Ascending aorta (tissue), 2 donors: ENCODE measurements at places on chromosomes 1 and 21.

DNA sequence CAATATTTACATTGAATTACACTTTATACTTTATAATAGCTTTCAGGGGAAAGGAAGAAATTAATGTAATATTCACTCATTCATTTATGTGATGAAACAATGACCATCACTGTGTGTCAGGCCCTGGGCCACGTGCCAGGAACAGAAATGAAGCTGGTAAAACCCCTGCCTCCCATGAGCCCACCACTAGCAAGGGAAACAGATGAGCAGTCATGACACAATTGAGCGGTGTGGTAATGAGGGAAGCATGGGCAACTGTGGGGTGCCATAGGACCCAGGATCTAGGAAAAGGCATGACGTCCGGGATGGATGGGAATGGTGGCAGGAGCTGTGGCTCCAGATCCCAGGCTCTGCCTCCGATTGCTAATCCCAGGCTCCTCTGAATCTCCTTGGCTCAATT, 17.0 kb upstream of the SLC5A9 start:
- H3K4me1 ChIP-seq = no peaks in the 10 kb centered on the region
- DNase-seq = no peak
- H3K27ac ChIP-seq = no peak overlapping the region
- H3K36me3 ChIP-seq = no peaks in the 10 kb centered on the region
- H3K4me3 ChIP-seq = no peak overlapping the region

DNA sequence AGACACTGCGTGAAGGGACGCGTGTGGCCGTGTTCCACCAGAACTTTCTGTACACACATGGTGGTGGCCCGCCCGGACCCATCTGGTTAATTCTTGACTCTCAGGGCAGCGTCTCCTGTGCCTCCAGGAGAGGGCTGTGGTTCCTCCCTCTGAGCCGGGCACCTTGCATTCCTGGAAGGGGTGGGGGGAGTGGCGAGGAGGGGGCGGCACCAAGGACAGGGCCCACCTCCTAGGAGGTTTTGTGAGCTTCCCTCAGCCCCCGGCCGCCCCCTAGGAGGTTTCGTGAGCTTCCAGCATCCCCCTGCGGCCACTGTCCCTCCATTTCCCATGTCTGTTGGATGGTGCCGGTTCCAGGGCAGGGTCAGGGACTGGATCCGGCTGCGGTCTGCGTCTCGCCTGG, 28.9 kb downstream of the FAAP20 start:
- DNase-seq = no peak
- no peak overlapping the region for H3K4me3 ChIP-seq
- no peak overlapping the region for H3K27ac ChIP-seq
- no peaks in the 10 kb centered on the region for H3K4me1 ChIP-seq
- H3K27me3 ChIP-seq = no peaks in the 10 kb centered on the region

GRCh38 chr1:228021355-228022030, 14.7 kb downstream of the WNT3A start:
- H3K27ac ChIP-seq = no peak overlapping the region
- H3K27me3 ChIP-seq = no peaks in the 10 kb centered on the region
- no peaks in the 10 kb centered on the region for H3K4me1 ChIP-seq

DNA sequence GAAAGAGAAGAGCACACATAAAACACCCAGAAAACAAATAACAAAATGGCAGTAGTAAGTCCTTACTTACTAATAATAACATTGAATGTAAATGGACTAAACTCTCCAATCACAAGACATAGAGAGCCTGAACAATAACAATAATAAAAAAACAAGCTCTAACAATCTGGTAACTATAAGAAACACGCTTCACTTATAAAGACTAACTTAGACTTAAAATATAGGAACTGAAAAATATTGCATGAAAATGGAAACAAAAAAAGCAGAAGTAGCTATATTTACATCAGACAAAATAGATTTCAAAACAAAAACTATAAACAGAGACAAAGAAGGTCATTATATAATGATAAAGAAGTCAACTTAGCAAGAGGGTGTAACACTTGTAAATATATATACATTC, 83.1 kb upstream of the LYPLAL1 start:
- no peak overlapping the region for H3K4me3 ChIP-seq
- no peaks in the 10 kb centered on the region for H3K4me1 ChIP-seq
- no peak overlapping the region for H3K27ac ChIP-seq
- no peaks in the 10 kb centered on the region for H3K27me3 ChIP-seq

GRCh38 chr1:36920371-36920770, 113.9 kb downstream of the GRIK3 start:
- H3K36me3 ChIP-seq = no peaks in the 10 kb centered on the region
- H3K27ac ChIP-seq = no peak overlapping the region
- peak; percentile 11 for DNase-seq
- H3K4me3 ChIP-seq = no peak overlapping the region

DNA sequence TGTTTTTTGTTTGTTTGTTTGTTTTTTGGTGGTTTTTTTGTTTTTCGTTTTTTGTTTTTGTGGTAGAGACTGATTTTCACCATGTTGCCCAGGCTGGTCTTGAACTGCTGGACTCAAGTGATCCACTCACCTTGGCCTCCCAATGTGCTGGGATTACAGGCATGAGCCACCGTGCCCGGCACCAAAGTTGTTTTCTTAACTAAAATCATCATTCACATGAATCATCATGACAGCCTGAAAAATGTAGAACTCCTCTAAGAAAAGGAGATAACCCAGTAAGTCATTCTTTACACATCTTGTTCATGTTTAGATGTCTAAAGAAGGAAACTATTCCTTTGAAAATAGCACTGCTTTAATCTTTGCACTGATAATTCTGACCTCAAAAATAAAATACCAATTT, 37.5 kb downstream of the DISP1 start:
- H3K27ac ChIP-seq = no peak overlapping the region
- no peaks in the 10 kb centered on the region for H3K4me1 ChIP-seq
- no peaks in the 10 kb centered on the region for H3K27me3 ChIP-seq
- no peak overlapping the region for H3K4me3 ChIP-seq

GRCh38 chr1:227895828-227896685, 51.7 kb downstream of the WNT9A start:
- H3K27me3 ChIP-seq = no peaks in the 10 kb centered on the region
- H3K4me3 ChIP-seq = no peak overlapping the region

GRCh38 chr1:26097696-26098095, 13.9 kb upstream of the PDIK1L start:
- no peaks in the 10 kb centered on the region for H3K27me3 ChIP-seq
- H3K36me3 ChIP-seq = no peaks in the 10 kb centered on the region
- no peaks in the 10 kb centered on the region for H3K4me1 ChIP-seq
- H3K27ac ChIP-seq = no peak overlapping the region
- no peak for DNase-seq

DNA sequence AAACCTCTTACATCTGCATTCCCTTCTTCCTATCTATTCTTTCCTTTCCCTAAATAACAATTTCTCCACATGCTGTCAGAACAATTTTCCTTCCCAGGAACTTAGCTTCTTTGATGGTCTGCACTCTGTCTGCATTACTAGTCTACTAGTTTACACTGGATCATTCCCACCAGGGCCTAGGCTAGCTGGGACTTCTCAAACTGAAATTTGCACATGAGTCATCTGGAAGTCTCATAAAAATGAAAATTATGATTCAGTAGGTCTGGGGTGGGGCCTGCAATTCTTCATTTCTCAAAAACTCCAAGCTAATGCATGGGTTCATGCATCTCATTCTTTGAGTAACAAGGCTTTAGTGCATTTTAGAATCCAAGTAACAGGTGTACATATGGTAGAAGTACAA, 74.2 kb downstream of the GABPA start:
- H3K27ac ChIP-seq = no peak overlapping the region
- no peaks in the 10 kb centered on the region for H3K36me3 ChIP-seq
- DNase-seq = no peak

GRCh38 chr1:6868660-6869380, 83.6 kb downstream of the CAMTA1 start:
- peaks cover 11% of the 10 kb centered on the region for H3K4me1 ChIP-seq
- no peak for DNase-seq
- no peak overlapping the region for H3K4me3 ChIP-seq
- H3K27ac ChIP-seq = no peak overlapping the region
- H3K27me3 ChIP-seq = no peaks in the 10 kb centered on the region
- H3K36me3 ChIP-seq = no peaks in the 10 kb centered on the region

DNA sequence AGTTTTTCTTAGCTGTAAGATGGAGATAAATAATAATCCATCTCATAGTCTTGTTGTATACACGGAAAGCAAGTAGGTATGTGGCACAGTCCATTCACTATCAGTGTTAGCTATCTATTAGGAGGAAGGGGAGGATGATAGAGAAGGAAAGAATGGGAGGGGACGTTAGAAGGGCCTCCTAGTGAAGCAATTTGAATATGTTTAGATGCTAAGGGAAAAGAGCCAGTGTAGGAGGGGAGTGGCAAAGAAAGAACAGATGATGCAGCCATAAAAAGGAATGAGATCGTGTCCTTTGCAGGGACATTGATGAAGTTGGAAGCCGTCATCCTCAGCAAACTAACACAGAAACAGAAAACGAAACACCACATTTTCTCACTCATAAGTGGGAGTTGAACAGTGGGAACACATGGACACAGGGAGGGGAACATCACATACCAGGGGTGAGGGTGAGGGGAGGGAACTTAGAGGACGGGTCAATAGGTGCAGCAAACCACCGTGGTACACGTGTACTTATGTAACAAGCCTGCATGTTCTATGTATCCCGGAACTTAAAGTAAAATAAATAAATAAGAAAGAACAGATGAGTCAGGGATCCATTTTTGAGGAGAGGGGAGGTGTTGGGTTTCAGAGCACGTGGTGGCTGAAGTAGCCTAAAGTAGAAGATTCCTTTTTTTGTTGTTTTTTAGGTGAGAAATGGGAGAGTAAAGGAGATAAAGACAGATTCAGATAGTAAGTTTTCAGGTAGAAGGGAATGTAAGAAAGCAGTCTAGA, 124.1 kb downstream of the POU2F1 start:
- no peak overlapping the region for H3K4me3 ChIP-seq
- no peak for DNase-seq
- H3K4me1 ChIP-seq = no peaks in the 10 kb centered on the region

DNA sequence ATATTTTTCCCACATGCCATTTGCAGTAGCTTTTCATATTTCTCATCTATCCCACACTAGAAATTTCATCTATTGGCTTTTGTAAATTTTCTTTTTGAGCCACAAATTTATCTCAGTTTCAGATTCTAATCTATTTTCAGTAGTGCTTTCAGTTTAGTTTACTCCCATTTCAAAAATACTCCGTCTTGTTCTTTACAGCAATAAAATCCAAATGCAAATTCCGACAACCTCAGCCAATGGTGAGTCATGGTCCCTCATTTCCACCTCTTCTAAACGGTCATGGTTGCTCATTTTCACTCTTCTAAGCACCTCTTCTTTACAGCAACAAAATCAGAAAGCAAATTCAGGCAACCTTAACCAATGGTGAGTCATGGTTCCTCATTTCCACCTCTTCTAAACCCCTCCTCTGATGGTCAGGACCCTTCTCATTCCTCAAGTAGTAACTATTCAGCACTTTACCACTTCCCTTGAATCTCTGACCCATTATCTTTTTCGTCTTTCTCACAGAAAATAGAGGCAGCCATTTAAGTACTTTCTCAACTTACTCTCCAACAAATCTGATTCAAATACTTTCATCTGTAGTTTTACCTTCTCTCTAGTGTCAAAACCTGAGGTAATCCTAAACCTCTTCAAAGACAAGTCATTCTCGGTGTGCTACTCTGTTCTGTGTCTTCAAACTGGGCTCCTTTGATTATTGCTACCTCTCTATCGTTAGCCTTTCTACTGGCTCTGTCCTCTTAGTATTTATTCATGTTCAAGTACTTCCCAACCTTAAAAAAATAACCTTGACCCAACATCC, 34.4 kb downstream of the C21orf91 start:
- H3K4me1 ChIP-seq = no peaks in the 10 kb centered on the region
- H3K4me3 ChIP-seq = no peak overlapping the region
- DNase-seq = no peak
- no peak overlapping the region for H3K27ac ChIP-seq
- no peaks in the 10 kb centered on the region for H3K27me3 ChIP-seq

DNA sequence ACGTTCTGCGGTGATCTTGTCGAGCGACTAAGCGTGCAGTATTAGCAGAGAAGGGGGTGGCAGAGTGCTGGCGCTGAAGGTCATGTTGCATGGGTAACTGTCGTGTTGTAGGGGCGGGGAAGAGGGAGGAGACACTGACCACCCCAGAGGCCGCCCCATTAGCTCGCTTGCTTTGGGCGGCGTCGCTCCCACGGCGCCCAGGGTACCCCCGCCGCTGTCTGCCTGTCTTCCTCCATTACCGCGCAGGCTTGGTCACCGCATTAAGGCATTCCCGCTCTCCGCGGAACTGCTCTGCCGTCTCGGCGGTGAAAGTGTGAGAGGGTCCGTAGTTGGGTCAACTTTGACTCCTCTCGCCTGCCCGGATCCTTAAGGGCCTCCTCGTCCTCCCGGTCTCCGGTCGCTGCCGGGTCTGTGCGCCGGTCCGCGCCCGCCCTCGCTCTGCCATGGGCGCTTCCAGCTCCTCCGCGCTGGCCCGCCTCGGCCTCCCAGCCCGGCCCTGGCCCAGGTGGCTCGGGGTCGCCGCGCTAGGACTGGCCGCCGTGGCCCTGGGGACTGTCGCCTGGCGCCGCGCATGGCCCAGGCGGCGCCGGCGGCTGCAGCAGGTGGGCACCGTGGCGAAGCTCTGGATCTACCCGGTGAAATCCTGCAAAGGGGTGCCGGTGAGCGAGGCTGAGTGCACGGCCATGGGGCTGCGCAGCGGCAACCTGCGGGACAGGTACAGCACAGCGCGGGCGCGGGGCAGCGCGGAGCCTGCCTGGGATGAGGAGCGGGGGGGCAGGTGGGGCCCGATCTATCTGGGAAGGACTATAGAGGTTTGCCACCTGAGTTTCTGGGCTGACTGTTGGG, at the start of gene MTARC2:
MTARC2 (plus strand) TSS at position 234 of the 846 bp plus-strand sequence; CDS start at position 444, 210 bp downstream.
- no peaks in the 10 kb centered on the region for H3K36me3 ChIP-seq
- H3K4me1 ChIP-seq = no peaks in the 10 kb centered on the region
- peak within 1 kb of the TSS; percentile 95 for H3K4me3 ChIP-seq
- H3K27me3 ChIP-seq = no peaks in the 10 kb centered on the region

- no peaks in the 10 kb centered on the region for H3K4me1 ChIP-seq
- no peak overlapping the region for H3K27ac ChIP-seq
- H3K4me3 ChIP-seq = no peak overlapping the region
- DNase-seq = no peak
These were observed 6.7 kb downstream of the ARNT start for GRCh38 chr1:150869683-150870082.

DNA sequence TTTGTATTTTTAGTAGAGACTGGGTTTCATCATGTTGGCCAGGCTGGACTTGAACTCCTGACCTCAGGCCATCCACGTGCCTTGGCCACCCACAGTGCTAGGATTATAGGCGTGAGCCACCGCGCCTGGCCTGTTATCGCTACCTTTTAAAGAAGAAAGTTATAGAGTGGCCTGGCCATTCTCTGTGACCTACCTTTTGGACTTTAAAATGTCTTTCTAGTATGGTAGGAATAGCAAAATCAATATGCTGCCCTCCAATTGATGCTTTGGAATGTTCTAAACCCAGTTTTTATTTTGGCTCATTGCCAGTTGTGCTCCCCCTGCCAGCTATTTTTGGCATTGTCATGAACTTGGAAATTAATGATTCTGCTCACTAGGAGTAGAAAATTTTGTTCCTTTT, 19.9 kb downstream of the HIPK1 start:
- H3K27ac ChIP-seq = peak overlapping the region; percentile 54
- DNase-seq = no peak
- H3K36me3 ChIP-seq = no peaks in the 10 kb centered on the region
- no peaks in the 10 kb centered on the region for H3K27me3 ChIP-seq

- H3K36me3 ChIP-seq = peaks cover 11% of the 10 kb centered on the region
- peak overlapping the region; percentile 93 for H3K4me3 ChIP-seq
- peak overlapping the region; percentile 97 for H3K27ac ChIP-seq
- H3K27me3 ChIP-seq = no peaks in the 10 kb centered on the region
These were observed 10.3 kb downstream of the LMNA start for GRCh38 chr1:156124557-156125483.
